GM12891 (cell line): ENCODE measurements at places on chromosomes 4 and X.

DNA sequence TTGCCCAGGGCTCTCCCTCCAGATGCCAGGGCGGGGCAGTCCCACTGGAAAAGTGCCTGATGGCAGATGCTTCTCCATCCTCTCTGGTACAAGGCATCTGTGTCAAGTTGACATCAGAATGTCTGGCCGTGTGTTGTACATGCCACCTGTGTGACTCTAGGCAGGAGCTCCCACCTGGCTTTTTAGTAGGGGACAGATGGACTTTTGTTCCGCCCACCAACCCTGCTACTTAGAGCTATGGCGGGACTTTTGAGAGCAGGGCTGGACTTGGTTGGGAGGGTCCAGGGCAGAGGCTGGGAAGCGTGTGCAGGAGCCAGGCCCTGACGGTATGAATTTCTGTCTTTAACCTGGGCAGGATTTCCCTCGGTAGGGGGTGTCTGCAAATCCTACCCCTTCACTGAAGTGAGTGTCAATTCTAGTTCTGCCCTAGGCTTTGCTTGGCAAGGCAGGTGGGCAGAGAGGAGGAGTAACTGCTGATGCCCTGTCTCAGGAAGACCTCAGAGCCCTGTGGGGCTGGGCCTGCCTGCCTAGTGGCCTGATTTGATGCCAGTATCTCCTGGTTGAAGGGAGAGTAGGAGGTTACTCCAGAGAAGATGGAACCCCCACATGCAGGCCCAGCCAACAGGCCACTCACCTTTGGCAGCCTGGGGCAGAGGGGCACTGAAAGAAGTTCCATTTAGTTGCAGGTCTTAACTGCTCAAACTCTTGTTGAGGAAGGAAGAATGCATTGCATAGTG is 99.1 kb downstream of the PJA1 start:
- DNase-seq = no peak

DNA sequence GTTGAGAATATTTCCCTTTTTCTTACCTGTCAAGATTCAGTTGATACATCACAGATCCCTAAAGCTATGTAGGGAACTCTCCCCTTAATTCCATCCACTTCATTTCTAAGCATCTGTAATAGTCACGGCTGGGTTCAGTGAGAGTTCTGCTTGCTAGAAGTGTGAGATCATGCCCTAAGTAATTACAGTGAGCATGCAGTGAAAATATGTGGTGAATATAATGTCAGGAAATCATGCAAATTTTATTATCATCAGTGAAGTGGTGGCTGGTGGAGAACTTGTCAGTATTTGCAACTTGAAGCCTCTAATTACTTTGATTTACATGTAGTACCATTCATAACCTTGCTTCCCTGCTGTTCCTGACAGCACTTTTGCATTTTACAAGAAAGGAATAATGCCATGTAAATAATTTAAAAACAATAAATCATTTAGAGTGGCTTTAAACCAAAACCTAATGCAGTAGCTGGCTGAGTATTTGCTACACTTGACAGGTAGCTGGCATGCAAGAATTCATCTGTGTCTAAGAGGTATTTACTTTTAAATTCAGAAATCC is 28.3 kb upstream of the CFAP299 start:
- DNase-seq = no peak

DNA sequence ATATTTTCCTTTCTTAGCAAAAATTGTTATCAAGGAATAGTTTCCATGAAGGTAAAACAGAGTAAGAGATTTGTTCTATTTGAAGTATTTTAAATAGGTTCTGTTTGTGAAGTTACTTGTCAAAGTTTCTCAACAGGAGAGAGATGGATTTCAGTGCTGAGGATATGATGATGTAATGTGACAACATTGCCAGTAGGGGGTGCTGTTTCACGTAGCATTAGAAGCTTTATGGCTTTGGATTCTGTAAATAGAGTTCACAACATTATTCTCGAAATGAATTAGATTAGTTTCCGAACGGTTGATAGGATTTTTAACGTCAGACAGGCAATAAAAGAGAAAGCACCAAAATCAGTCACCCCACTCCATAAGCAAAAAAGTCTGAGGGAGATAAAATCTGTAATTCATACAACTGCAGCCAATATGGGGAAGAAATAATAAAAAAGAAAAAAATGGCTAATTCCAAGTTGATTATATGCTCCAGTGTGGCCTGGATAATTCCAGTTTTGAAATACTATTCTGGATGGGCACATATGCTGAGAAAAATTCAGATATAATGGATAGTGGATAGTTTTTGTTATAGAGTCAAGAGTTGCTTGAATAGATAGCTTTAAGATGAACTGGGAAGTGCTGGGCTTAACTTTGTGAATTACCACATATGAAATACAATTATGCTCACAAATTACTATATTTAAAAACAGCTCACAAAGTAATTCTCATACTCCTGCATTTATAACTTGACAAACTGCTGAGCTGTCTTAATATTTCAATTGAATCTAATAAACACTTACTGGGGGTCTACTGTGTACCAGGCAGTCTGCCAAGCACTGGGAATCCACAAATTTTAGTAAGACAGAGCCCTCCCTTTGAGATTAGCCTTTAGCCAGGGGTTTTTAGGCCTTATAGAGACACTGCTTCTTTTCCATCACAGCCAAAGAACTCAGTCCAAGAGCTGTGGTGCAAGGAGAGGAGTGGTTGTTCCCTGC is 109.1 kb downstream of the GPAT3 start:
- DNase-seq = peak; percentile 17

DNA sequence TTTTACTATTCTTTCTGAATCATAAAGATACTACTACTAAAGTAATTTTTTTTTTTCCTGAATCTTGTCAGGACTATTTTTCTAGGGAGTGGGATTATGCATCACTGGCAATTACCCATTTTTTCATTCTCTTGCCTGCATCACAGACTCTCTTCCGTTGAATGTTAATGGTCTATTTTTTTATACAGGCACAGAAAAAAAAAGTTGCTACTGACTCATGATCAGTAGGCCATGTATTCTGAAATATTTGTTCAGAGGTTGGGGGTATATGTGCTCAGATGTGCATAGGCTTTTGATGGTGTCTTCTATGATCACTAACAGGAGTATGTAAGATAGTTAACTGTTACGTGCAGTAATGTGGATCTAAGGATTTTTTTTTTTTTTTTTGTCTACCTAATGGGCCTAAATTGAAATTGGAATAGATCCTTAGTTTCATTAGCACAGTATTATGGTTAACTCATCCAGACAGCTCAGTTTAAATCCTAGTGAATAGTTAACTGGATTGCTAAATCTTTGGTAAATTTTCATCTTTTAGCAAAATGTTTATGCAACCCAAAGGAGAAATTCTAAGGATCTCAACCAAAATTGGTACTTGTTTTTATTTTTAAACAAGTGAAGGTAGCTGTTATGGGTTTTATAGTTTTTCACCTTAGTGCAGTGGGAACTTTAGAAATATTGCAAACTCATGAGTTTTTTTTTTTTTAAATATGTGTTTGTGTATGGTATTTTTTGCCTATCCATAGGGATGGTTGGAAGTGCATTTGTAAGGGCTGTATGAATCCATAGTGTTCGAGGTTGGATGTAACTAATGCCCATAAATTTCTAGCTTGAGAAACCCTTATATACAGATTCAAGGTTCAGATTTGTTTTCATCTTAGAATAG is 12.1 kb downstream of the BMP2K start:
- no peak for DNase-seq

DNA sequence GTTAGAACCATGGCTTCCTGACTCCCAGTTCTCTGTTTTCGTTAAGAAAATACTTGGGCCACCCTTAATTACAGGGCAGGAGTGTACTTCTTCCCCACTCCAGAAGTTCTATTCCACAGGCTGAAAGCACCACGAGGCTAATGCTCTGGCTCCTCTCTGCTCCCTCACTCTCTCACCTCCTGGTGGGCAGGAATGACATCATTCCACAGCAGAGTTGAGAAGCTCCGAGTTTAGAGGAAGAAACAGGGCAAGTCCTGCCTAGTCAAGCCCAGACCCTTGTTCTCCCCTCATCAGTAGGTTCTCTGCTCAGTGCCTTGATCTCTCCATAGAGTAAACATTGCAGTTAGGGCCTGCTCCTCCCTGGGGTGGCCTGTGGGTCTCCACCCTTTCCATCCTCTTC is 343.8 kb upstream of the CLNK start:
- no peak for DNase-seq

GRCh38 chr4:44421330-44422065 is 27.1 kb downstream of the KCTD8 start:
- no peak for DNase-seq

DNA sequence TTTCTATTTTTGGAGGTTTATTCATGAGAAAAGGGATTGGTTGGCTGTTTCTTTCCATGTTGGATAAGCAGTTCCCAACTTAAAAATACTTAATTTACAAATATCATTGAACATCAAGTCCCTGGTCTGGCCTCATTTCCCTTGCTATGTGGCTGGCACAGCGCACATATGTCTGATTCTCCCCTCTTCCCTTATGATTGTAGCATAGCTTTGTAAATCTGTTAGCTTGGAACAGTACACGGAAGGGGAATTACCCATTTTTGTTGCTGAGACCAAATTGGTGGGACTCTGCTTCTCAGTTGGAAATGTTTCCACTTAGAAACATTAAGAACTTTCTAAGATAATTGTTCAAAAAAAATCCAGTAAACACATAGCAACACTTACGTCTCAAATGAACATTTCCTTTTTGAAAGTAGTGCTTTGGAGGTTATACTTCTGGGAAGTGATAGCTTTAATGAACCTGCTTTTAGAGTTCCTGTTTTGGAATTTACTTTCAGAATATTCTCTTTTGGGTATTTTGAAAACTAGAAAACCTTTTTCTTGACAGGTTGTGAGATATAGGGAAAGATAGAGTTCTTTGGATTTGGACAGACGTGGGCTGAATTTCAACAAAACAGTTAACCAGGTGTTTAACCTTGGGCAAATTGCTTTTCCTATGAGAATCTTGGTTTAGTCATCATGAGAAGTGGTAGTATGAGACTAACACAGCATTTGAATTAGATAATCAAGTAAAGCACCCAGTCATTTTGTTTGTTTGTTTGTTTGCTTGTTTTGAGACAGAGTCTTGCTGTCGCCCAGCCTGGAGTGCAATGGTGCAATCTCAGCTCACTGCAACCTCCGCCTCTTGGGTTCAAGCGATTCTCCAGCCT is 47.3 kb downstream of the STIM2 start:
- no peak for DNase-seq

DNA sequence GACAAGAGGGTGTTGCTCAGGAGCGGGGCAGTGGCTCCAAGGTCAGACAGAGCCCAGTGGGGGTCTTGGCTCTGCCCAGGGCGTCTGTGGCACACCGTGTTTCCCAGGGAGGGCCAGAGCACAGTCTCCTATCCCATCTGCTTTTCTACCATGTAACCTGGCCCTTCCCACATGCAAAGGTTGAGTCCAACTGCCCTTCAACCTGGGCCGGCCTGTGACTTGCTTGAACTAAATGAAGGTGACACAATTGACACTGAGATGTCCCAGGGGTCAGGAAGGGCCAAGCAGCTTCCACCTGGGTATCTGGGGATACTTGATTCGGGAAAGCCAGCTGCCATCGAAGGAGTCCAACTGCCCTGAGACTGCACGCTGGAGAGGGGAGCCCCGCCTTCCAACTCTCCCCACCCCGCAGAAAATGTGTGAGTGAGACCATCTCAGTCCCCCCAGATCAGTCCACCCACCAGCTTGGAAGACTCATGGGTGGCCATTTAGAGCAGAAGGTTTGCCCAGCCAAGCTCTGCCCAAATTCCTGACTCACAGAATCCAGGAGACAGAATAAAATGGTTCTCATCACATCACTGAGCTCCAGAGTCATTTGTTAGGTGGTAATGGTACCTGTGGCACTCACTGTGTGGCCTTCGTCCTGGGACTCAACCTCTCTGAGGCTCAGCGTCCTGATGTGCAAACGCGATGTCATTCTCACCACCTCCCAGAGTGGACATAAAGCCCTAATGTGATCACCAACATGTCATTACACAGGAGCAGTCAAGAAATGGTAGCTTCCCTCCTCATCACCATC is 18.1 kb downstream of the PPP2R2C start:
- DNase-seq = no peak

DNA sequence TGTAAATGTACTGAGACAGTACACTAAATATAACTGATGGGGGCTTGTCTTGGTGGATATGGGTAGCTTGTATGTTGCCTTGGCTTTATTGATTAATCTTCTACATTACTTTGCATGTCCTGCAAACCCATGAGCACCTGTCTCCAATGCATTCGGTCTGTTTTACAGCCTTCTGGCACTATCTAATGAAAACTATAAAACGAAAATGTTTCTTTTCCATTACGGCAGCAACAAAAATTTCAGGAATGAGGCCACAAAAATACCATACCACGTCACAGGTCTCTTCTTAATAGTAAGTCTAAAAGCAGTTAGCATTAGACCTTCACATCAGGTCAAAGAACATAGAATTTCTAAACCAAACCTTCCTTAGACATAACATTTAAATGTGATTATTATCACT is 49.8 kb downstream of the EDNRA start:
- no peak for DNase-seq

GRCh38 chr4:6380746-6381410 is 91.5 kb downstream of the PPP2R2C start:
- DNase-seq = no peak

GRCh38 chr4:73844345-73844744 is 7.9 kb downstream of the CXCL6 start:
- no peak for DNase-seq

GRCh38 chr4:102302762-102303161 is 42.5 kb downstream of the SLC39A8 start:
- no peak for DNase-seq

DNA sequence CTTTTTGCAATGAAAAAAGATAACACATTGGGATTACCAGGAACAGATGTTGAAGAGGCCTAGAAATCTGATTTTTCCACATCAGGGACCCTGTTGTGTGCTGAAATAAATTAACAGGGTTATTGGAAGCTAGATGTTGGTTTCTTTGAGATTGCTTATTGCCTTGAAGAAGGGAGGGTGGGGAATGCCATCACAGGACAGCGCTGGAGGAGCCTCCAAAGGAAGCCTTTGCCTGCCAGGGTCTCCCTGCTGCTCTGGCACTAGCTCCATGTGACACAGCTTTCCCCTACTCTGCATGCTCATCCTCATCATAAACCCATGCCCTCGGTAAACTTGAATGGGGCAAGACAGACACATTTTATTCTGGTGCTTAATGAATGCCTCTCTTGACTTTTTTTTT is 76.1 kb downstream of the MID1IP1 start:
- no peak for DNase-seq

- no peak for DNase-seq
Observed at GRCh38 chr4:7139167-7139982, 53.0 kb upstream of the SORCS2 start.
